Mesothelial cell of epicardium (in vitro differentiated cells): ENCODE measurements at places on chromosomes 3 and 15. TPM values are rescaled to one million over a fixed set of nuclear protein-coding genes. Genes with fewer than 3 reads are reported as not detected.

DNA sequence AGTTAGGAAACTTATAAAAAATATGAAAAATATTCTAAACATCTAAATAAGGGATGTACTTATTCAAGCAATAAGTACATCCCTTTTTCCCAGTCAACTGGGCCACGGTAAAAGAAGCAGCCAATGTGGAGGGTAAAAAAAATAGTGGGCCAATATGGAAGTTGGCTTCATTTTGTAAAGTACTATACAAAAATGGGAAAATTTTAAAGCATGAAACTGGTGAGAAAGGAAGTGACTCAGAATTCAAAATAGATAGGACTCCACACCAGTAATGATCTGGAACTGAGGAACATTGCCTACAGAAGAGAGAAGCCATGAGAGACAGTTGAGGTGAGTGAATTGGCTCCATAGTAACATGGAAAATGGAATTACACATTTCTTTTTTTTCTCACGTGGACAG lies 108.9 kb downstream of the FNDC3B start:
- no peak for DNase-seq

GRCh38 chr15:37891766-37892368 lies 42.6 kb upstream of the TMCO5A start:
- DNase-seq = no peak

LINGO1 gene
- total RNA-seq = 16.5 to 18.7 TPM (median 18.0 TPM) in 3 replicates

FMN1 gene
- total RNA-seq = 1.1 to 1.6 TPM (median 1.2 TPM) in 3 replicates

TNK2 gene
- 45.8 to 49.1 TPM (median 47.6 TPM) in 3 replicates for total RNA-seq
